ENCODE measurements at places on chromosomes 1 and 21. TPM values are rescaled to one million over a fixed set of nuclear protein-coding genes. Genes with fewer than 3 reads are reported as not detected.

F13B gene
- total RNA-seq, result 20.2 TPM

SYTL1 gene
- total RNA-seq, result 0.72 TPM

SEMA4A gene
- total RNA-seq, result 0.92 TPM

PCAT6 gene
- total RNA-seq, result not detected

LCK gene
- total RNA-seq, result 0.73 TPM

ERI3 gene
- 22.6 TPM for total RNA-seq

CFHR5 gene
- total RNA-seq, result 59.4 TPM

ADAM30 gene
- not detected for total RNA-seq

GPR61 gene
- total RNA-seq, result not detected

C1QB gene
- 163 TPM for total RNA-seq

SPATA21 gene
- not detected for total RNA-seq

ANGPTL7 gene
- total RNA-seq, result not detected

SPRR2E gene
- total RNA-seq, result not detected

OR2T11 gene
- not detected for total RNA-seq

GORAB gene
- total RNA-seq, result 4.3 TPM

SAMD13 gene
- total RNA-seq, result 0.40 TPM

TNNT2 gene
- total RNA-seq, result not detected

FMO5 gene
- total RNA-seq, result 145 TPM

HPCA gene
- total RNA-seq, result not detected

TSPAN1 gene
- 3.7 TPM for total RNA-seq

HRNR gene
- not detected for total RNA-seq

RNF186 gene
- total RNA-seq, result not detected

OR10J5 gene
- not detected for total RNA-seq

CELA2A gene
- not detected for total RNA-seq

TNFSF18 gene
- not detected for total RNA-seq

HNRNPR gene
- total RNA-seq, result 41.9 TPM

SLC6A17 gene
- not detected for total RNA-seq

FHAD1 gene
- total RNA-seq, result 0.53 TPM

CR1L gene
- total RNA-seq, result 0.67 TPM

KIAA1614 gene
- 0.13 TPM for total RNA-seq

HFM1 gene
- total RNA-seq, result not detected

CFH gene
- total RNA-seq, result 1,262 TPM

BGLAP gene
- 1.5 TPM for total RNA-seq

FCER1G gene
- total RNA-seq, result 30.5 TPM

ST6GALNAC3 gene
- 2.4 TPM for total RNA-seq

LHX8 gene
- not detected for total RNA-seq

NOS1AP gene
- 4.7 TPM for total RNA-seq

NCMAP gene
- 0.81 TPM for total RNA-seq

SAMSN1 gene
- 1.2 TPM for total RNA-seq

MORN1 gene
- 5.7 TPM for total RNA-seq

UBL4B gene
- not detected for total RNA-seq

AMY1C gene
- not detected for total RNA-seq

IGFN1 gene
- 0.02 TPM for total RNA-seq

MMP23B gene
- 2.7 TPM for total RNA-seq
